ENCODE measurements at places on chromosomes 13 and 19.

- no peak for DNase-seq
Observed at GRCh38 chr13:40120288-40120687, 464.8 kb downstream of the COG6 start.

DNA sequence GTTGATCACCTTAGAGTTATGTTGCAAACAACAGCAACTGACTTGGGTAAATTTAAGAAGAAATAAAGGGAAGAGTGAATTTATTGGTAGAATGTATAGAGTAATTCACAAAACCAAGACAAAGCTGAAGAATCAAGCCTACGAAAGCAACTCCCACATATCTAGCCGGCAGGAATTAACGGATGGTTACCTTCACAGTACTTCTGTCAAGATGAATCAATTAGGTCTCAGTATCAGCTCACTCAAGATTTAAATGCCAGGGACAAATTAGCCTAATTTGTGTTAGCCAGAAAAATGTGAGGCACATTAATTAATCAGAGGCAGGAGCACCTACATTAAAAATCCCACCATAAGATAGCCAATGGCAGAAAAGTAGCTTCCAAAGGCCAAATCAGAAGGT is 10.7 kb downstream of the KPNA3 start:
- DNase-seq: no peak

DNA sequence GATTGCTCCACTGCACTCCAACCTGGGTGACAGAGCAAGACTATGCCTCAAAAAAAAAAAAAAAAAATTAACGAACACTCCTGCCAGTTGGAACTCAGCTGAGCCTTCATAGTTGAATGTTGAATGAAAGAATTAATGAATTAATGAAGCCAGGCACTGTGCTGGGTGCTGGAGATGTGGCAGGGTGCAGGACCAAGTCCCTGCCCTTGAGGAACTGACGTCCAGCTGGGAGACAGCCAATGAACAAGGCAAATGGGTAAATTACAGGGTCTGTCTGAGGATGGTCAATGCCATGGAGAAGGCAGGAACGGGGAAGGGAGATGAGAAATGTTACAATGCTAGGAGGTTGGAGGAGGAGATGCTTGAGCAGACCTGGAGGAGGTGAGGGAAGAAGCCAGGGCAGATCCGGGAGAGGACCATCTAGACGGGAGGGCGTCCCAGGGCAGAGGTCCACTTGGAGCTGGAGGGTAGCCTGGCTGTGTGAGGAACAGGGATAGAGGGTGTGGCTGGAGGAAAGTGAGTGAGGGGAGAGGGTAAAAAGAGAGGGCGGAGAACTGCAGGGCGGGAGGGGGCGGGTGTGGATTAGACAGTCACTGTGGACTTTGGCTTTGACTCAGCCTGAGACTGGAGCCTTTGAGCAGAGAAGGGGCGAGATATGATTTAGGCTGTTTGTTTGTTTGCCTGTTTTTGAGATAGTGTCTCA is 16.8 kb upstream of the IGSF23 start:
- no peak for DNase-seq

- no peak for DNase-seq
Observed at GRCh38 chr13:52862358-52863206, 14.1 kb upstream of the PCDH8 start.

DNA sequence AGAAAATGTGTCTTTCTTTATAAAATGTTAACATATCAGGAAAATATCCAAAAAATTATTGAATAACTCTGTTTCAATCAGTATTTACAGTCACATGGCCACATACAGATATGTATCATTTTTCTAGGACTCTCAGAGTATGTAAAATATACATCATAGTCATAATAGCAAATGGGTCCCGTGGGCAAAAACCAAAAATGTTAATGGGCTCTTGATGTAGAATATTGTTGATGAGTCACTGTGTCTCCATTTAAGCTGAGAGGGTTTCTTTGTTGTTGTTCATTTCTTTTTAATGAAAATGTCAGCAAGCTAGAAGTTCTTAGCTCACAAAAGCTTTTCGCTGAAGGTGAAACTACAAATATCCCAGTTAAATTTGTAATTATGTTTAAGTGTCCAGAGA is 1713.1 kb upstream of the PCDH20 start:
- no peak for DNase-seq

Measured in activated T-cell treated with anti-CD3 and anti-CD28 coated beads for 1 hour (primary cell).